ENCODE measurements at places on chromosomes 3 and 15. TPM values are rescaled to one million over a fixed set of nuclear protein-coding genes. Genes with fewer than 3 reads are reported as not detected.

The SEMA3F gene
- total RNA-seq, result 18.3 TPM

The WDR49 gene
- total RNA-seq, result 0.65 TPM

The NR2E3 gene
- total RNA-seq, result not detected

The TMEM212 gene
- not detected for total RNA-seq

The WDR93 gene
- total RNA-seq, result 1.1 TPM

The STRIT1 gene
- not detected for total RNA-seq

- DNase-seq, result no peak
Observed at GRCh38 chr3:87260270-87260669, 16.1 kb downstream of the POU1F1 start.

DNA sequence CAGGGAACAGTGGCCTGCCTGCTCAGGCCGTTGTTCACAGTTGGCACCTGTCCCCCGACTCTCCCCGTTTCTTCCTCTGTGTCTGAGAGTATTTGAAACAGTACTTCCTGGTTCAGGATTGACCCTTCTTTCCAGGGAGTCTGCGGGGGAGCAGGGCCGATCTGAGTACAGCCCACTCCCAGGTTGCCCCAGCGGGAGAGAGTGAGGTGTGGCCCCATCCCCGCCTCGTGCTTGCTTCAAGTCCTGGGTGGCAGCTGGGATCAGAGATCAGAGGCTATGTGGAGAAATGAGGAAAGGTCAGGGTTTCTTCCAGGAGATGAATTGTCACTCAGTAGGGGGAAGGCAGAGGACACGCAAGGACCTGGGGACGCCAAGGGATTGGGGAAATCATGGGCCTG, 6.5 kb upstream of the DLL4 start:
- no peak for DNase-seq

DNA sequence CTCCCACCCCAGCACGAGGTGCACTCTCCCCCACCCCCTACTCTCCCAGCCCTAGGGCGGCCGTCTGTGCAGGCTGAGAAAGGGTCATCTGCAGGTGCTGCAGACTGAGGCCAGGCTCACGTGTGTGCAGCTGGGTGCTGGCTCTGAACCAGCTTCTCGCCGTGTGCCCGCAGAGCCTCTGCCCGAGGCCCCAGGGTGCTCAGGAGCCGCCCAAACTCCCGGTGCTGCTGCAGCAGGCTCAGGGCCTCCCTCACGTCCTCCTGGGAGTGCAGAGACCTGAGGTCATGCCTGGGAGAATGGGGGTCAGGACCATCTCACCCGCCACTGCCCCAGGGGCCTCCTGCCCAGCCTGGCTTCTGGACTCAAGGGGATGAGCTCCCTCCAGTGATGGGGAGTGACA, 17.2 kb downstream of the SPTBN5 start:
- no peak for DNase-seq

DNA sequence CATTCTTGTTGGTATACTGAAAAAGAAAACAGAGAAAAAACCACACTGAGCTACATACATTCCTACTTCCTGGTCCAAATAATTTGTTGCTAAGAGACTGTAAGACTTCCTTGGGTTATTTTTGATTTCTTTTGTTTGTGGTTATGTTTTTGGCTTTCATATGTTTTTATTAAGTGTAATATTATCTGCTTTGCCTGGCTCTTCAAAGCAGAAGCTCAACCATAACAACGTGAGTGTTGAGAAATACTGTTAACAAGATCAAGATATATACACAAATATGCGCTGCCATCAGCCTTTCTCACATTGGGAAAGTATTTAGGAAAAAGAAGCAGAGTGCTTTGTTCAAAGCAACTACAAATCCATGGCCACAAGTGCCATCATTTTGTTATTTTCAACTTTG, 556.2 kb upstream of the CBLB start:
- no peak for DNase-seq

DNA sequence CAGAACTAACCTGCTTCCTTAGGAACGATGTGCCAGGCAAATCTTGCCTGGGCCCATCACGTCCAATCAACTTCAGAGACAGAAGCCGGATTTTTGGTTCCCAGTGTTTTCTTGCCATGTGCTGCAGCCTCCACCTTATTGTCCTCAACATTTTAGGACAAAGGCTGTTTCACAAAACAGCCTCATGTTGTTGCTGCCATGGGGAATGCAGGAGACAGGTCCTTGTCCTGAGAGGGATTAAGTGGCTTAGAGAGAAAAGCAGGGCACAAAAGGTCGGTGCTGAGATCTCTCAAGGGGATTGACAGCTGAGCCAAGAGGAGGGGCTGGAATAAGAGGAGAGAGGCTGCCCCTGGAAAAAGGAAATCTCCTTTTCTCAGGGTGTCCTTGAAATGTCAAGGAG, 11.3 kb upstream of the NMNAT3 start:
- DNase-seq, result no peak

All from omental fat pad (tissue), 4 donors.